ENCODE measurements at places on chromosomes 6 and 20.

GRCh38 chr6:11432713-11433450 is 104.7 kb upstream of the TMEM170B start:
- no peak for DNase-seq

DNA sequence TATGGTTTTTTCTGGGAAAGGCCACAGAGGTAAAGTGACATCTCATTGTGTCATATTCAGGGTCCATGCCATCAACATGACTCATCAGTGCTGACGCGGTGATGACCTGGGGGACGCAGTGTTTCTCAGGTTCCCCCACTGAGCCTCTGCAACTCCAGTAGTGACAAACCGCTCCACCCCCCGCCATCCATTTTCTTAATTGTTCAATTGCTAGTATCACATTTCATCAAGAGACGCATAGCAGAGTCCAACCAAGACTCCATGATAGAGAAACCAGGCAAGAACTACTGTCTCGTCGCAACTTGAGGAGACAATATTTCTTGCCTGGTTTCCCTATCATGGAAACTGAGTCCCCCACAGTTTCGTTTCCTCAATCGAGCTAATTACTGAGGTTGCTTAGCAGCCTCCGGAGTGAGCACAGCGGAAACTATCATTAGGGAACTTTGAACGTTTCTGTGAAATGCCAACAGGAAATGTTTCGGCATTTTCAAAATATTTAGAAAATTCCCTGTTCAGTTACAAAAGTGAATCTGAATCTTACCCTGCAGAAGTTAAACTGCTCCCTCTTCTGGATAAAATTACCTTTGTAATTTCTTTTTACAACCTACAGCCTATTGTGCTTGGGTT is 12.2 kb upstream of the SERPINB1 start:
- DNase-seq: no peak

- DNase-seq: no peak
These were observed 34.3 kb upstream of the TNFRSF21 start for GRCh38 chr6:47344022-47344421.

DNA sequence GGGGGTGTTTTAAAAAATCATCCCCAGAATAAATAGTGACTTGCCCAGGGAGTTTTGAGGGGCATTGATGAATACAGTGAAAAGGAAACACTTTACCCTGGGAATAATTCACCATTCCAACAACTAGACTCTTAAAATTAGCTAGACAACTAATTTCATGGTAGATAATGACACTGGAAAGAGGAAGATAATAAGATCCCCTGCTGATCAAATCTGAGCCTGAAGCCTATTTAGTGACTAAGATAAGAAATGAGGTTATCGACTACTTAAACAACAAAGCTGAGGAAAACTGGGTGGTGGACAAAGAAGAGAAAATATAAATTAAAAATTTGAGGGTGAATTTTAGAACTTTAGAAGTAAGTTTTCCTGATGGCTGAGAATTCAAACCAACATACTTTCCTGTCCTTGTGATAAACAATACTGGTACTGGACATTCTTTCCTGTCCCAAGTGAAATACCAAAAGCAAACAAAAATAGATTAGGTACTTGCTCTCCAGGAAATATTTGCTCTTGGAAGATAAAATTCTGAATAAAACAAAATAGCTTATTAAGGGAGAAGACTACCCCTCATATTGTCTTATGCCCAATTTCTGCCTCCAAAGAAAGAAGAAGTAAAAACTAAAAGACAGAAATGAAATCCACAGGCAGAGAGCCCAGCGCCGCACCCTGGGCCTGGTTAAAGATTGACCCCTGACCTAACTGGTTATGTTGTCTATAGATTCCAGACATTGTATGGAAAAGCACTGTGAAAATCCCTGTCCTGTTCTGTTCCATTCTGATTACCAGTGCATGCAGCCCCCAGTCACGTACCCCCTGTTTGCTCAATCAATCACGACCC is 64.0 kb upstream of the ADGRF4 start:
- no peak for DNase-seq

DNA sequence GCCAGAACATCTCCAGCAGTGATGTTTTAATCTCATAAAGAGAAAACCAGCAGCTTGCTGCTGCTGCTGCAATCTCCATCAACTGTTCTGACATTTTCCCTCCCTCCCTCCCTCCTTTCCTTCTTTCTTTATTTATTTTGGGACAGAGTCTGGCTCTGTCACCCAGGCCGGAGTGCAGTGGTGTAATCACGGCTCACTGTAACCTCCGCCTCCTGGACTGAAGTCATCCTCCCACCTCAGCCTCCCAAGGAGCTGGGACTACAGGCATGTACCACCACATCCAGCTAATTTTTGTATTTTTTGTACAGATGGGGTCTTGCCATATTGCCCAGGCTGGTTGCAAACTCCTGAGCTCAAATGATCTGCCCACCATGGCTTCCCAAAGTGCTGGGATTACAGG is 5.7 kb downstream of the ELOVL5 start:
- no peak for DNase-seq

- no peak for DNase-seq
These were observed 287.3 kb upstream of the TSHZ2 start for GRCh38 chr20:52684905-52685304.

DNA sequence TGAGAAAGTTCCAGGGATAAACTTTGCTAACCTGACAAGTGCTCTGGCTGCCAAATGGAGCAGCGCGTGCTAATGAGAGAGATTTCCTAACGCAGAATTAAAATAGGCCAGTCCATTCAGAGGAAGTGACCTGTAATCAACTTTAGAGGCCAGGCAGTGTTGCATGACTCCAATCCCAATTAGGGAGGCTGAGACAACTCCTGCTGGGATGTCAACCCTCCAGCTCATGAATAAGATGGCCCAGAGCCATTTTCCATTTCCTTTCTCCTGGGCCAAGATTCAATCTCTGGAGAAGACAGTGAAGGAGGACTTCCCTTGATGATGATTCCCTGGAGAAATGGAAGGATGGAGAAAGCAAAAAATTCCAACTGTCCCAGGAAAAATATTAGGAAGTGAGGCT is 241.5 kb upstream of the RNF24 start:
- no peak for DNase-seq

DNA sequence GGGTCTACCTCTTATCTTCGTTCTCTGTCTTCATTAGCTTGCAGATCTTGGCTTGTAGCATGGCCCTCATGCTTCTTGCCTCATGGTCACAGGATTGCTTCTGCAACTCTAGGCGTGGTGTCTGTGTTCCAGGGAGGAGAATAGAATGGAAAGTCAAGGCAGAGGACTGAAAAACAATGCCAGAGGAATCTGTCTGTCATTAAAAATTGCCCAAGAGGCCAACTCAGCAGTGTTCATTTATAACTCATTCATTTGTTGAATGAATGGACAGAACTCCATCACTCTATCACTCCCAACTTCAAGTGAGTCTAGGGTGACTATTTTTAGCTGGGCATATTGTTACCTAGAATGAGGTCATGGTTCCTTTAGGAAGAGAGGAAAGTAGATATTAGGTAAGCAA is 179.6 kb downstream of the UST start:
- DNase-seq: no peak

- no peak for DNase-seq
These were observed 52.8 kb downstream of the MYLIP start for GRCh38 chr6:16181439-16182297.

GRCh38 chr6:28900577-28901256 is 23.1 kb downstream of the TRIM27 start:
- DNase-seq: no peak

DNA sequence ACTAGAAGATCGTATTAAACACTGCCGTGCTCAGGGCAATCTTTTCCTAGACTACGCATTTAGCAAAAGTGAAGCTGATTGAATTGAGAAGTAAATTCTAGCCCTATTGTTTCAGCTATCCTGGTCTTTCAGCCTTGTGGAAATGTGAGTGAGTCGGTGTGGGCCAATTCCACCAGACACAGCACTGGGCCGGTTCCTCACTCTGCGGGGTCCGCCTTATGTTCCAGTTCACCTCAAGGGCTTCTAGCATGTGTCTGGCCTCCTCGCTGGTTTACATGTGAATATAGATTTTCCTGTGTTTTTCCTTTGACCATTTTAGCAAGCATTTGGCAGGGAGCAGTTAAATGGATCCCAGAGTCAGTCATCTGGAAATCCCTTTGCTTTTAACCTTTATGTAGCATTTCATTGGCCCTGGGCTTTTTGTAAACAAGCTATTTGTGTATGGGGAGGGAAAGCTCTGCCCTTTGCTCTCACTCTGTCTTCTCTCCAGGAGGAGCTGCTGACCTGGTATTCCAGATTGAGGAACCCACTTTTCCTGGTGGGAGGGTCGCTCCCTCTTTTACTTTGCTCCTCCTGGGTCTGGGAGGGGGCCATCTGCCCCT is 12.4 kb upstream of the GTSF1L start:
- no peak for DNase-seq

DNA sequence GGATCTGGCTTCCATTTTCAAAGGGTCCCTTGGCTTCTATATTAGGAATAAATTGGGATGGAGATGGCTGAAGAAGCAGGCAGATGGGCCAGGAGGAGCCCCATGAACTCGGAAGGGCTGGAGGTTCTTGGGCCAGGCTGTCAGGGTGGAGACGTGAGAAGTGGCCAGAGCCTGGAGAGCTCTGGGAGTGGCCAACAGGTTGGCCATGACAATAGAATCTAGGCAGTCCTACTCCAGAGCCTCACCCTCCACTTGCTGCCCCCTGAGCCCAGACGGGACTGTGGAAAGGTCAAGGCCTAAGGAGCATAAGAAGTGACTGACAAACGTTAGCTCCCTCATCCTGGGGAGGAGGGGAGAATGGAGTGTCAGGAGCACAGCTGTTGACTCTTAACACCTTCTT is 62.1 kb downstream of the STK35 start:
- DNase-seq: no peak

GRCh38 chr6:8434727-8435092 is 635 bp downstream of the SLC35B3 start:
- no peak for DNase-seq

DNA sequence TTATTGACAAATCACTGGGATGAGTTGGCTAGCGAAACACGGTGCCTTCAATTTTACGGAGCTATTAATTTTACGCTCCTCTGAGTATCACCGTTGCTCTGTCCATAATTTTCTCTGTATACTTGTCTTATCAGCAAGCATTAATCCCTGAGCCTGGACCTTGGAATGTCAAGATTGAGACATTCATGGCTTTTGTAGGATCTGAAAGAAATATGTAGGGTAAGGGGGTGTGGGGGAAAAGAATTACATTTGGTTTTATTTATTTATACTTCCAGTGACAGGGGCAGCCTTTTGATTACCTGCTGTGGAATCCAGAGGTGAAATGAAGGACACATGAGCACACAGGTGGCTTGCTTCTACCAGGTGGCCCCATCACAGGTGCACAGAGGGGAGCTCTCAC is 46.6 kb downstream of the DTD1 start:
- no peak for DNase-seq

DNA sequence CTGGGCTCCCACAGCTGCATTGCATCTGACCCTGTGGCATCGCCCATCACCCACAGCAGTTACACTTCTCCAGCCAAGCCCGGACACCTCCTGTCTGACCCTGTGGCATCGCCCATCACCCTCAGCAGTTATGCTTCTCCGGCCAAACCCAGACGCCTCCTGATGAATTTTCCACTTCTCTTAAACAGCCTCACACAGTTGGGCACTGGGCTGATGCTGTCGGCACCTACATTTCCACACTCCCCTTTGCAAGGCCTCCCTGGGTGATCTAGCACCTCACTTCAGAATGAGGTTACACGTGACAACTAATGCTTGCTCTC is 175.2 kb upstream of the ARID1B start:
- no peak for DNase-seq

DNA sequence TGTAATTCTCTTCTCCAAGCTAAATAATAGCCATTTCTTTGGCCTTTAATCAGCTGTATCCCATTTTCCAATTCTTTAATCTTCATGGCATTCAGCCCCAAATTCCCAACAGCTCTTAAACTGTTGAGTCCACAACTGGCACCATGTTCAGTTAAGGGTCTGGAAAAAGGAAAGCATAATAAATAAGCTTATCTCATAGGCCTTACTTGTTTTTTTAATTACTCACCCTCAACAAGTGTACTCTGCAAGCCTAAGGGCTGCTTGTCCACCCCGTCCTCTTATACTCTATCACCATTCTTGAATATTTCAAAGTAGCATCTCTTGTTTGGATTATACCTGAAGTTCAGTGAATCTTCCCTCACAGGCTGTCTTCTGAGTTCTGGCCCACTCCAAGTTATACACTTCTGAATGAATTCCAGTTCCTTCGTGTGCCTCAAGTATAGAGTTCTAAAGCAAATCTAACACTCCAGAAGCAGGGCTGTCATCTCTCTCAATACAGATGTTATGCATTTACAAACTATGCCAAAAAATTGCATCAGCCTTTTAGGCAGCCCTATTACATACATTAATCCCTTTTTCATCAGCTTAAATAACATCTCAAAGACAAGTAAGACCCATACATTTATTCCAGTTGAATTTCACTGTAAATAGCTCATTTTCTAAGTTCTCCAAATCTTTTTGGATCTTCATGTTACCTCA is 98.7 kb downstream of the COL21A1 start:
- DNase-seq: no peak

DNA sequence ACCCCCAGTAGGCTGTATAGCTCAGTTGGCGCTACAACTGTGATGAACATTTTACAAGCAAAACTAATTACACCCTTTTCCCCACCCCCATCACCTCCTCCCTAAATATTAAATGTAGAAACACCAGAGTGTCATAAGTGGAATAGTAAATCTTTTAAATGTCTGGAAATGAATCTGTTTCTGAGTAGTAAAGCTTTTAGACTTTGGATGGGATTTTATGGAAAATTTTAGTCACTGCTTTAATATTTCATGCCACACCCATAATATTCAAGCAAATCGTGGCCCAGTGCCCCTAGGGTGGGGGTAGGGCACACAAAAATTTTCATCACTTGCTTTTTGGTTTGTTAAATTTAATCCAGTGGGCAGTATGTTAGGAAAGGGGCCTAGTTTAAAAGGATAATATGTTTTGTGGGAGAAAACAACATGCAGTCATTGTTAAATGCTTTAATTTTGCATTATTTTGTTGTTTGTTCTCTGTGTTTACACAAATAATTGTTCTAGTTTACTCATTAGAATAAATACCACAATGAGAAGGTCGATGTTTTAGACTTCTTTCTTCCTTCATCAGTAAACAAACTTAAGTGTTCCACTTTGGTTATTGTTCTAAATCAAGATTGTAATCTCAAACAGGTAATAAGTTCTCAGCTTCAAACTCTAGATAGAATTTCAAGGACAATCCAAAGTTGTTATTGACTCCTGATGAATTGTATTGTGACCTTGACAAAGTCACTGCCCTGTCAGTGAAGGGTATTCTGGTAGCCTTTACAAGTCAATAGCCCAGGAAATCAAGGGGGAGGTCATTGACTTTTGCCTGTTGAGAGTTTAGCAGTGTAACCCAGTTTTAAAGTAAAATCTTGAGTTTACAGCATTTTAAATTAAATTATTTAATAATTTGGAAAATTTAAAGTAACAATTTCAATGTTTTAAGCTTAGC is 79.2 kb downstream of the CBFA2T2 start:
- DNase-seq: no peak

DNA sequence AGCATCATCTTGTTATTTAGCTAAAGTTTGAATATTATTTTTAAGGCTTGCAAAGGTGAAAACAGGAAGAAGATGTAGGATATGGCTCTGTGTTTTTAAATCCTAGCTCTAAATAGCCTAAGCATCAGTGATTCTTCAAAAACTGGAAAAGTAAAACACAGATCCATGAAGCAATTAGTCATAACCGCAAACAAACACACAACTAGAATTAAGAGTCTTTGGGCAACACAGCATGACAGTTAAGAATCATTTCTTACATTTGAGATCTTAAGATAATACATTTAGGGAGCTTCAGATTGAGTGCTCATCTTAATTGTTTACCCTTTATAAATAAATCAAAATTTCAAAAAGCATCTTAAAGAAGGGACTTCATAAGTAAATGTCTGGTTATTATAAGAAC is 115.8 kb upstream of the MAP7 start:
- DNase-seq: no peak
